Central memory CD8-positive, alpha-beta T cell (primary cell): ENCODE measurements at places on chromosomes 7 and 10.
A peak's percentile ranks its signal among the peaks of the same experiment; 100 is the strongest.

GRCh38 chr10:104589431-104589830 is 51.7 kb upstream of the SORCS3 start:
- DNase-seq: no peak

GRCh38 chr7:20111821-20112542 is 105.2 kb downstream of the MACC1 start:
- no peak for DNase-seq

- peak; percentile 14 for DNase-seq
Measured at GRCh38 chr10:99993701-99994689, 15.8 kb downstream of the DNMBP start.

DNA sequence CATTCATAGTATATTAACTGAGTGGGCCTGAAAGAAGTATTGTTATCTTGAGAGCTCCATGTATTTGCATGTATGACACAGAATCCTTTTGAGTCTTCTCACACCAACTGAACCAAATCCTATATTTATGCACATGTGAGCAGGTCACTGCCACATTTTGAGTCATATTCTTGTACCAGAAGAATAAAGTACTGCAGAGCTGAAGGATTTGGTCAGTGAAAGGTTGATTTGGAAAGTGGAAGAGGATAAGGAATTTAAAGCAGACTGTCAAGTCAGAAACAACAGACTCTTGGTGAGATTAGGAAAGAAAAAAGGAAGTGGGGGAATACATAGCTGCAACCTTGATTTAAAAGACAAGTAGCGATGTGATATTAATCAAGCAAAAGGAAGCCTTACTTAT is 121.8 kb downstream of the ARID5B start:
- DNase-seq: no peak

DNA sequence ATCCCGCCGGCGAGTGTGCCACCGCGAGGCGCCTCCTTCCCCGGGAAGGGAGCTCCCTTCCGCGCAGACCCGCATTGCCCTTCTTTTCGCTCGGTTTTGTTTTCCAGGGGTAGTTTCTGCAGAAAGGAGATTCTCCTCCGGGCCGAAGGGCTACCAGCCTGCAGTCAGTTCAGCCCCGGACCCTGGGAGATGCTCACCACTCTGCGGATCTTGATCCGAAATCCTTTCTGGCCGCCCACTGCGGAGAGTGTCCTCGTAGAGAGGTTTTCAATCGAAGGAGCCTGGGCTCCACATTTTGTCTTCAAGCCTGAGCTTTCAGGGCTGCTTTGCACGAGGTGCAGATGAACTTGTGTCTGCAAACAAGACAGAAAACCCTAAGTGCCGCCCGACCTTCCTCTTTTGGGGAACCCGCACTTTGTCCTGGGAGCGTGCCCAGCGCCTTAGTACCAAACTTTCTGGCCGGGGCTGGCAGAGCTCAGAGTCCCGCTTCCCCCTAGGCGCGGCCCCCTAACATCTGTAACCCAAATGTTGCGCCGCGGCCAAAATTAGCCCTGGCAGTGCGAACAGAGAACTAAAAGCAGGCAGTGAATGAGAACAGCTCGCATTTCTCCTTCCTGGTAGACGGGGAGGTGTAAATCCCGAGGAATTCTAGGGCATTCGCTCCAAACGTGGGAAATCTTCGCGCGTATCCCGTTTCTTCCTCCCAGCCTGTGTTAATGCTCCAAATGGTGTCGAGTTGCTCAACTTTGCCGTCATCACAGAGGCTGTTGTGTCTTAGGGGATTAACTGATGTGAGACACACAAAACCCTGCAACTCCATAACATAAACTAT is 6.7 kb upstream of the EN2 start:
- DNase-seq: no peak

- DNase-seq: no peak
Measured at GRCh38 chr7:125845686-125846085, 916.1 kb upstream of the POT1 start.

- no peak for DNase-seq
Measured at GRCh38 chr7:151514461-151515275, 5.0 kb downstream of the RHEB start.

DNA sequence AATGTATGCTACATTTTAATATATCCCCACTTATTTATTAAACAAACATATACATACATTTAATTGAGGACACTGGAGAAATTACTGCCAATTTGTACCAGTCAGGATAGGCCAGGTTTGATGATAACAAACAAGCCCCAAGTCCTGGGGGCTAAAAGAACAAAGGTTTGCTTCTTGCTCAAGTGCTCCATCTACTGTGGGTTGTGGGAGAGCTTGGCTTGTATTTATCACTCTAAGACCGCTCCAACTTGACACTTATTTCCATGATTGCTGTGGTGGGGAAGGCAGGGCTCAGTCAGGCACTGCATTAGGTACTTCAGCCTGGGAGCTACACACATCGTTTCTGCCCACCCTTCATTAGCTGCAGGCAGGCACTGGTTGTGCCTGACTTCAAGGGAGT is 136.6 kb upstream of the ZNF32 start:
- DNase-seq: no peak

- no peak for DNase-seq
Measured at GRCh38 chr10:120420421-120420820, 36.6 kb upstream of the PLPP4 start.

DNA sequence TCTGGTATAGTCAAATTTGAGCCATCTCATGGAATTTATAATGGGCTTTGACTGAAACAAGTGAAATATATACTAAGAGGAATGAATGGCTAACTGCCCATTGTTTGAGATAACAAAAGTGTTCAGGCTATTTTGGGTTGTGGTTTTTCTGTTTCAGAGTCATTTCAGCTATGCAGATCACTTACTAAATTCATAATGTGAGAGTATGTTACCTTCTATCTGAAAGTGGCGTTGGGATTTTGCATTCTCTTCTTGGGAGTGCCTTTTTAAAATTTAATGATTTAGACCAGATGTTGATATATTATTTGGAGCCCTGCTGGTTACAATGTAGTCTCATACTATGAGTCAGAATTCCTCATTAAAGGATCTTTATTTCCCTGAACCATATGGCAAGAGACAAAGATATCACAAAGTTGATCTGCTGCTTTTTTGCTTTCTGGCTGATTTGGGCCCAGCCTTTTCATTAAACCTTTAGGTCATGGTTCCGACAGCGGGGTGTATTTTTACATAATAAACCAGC is 10.4 kb downstream of the VCL start:
- no peak for DNase-seq

DNA sequence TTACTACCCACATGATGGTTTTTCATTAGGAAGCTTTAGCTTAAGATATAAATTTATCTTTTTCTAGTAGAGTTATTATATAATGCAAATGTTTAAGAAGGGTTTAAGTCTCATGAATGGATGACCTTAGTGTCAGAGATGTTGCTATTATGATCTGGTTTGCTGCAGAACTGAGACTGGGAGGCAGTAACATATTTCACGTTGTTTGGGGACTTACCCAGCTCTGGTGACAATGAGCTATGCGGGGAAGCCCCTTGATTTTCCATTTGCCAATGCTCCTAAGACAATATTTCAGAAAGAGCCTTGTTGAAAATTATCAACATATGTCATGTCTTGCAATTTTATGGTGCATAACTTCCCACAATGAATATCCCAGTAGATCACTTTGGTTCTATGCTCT is 754.6 kb downstream of the REEP3 start:
- no peak for DNase-seq

DNA sequence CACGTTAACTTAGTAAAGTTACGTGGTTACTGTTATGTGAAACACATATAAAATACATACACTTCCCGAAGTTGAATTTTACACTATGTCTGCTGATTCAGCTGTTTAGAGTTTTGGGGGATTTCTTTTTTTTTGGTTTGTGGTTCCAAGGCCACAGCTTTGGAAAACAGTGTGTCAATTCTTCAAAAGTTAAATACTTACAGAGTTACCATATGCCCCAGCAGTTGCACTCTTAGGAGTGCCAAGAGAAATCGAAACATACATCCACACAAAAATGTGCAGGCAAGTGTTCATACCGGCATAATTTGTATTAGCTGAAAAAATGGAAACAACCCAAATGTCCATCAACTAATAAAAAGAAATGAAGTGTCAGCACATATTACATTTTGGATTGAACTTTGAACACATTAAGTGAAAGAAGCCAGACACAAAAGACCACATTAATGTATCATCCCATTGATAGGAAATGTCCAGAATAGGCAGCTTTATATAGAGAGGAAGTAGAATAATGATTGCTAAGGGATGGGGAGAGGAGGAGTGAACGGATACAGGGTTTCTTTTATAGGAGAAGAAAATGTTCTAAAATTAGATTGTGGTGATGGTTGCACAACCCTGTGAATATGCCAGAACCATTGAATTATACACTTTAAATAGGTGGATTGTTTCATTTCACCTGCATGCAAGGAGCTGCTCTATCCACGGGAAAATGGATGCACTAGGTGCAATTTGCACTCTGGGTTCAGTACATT is 17.6 kb downstream of the APBB1IP start:
- no peak for DNase-seq

- no peak for DNase-seq
Measured at GRCh38 chr10:4984971-4985594, 18.6 kb downstream of the AKR1C2 start.

DNA sequence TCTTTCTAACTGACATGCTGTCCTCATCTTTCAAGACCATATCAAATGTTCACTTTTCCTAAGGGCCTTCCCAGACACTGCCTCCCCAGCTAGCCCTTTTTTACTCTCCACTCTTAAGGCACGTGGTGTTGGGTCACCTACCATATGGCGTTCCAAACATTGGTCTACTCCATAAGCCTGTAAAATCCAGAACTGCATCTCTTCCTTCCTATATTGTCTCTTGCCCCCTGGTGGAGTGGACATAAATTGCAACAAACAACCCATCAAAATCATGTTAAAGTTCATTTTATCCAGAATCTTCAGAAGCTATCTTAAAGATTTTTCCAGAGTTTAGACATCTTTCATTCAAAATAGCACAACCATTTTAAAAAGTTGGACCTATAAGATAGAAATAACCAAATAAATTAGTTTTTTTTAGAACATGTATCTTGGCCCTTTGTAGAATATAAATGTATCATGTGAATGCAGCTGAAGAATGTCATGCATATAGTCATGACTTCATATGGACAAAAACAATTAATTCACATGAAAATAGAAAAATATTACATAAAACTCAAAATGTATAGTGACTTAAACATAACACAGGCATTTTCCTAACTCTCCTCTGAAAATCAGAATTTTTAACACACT is 180.6 kb upstream of the CHRM2 start:
- no peak for DNase-seq

- DNase-seq: no peak
Measured at GRCh38 chr10:1187855-1188557, 131.8 kb downstream of the WDR37 start.

DNA sequence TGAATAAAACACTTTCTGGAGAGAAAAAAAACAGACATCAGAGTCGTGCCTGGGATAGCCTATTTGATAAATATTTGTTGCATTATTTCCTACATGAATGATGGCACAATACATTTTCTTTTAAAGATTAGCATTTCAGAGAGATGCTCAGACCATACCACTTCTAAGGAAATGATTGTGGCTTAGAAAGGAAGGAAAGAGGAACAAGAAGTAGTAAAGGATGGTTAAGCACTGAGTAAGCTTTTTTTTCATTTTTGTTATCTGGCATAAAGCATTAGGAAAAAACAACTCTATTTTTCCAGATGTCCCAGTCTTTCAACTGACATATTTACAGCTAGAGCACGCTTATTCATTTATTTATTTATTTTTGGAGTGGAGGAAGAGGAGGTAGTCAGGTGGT is 258.8 kb upstream of the TEX47 start:
- no peak for DNase-seq

GRCh38 chr7:158053183-158053915 is 534.3 kb downstream of the PTPRN2 start:
- DNase-seq: no peak

GRCh38 chr7:14048889-14049288 is 59.4 kb upstream of the ETV1 start:
- no peak for DNase-seq

DNA sequence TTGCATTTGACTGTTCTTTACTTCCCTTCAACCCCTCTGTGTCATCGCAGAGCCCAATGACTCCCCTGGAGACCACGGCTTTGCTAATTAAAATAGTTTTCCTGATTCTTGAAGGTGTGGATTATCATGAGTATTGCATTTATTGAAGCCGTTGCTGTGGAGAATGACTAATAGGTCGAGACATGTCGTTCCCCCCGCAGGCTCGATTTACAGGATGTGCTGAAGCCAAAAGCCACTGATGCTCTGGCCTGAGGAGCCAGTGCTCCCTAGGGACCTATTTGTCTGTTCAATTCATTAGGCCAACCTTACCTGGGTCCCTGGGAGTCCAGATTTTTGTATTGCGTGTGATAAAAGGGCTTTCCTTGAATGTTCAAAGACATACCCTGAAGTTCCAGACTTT is 102.3 kb downstream of the NPTX2 start:
- no peak for DNase-seq

DNA sequence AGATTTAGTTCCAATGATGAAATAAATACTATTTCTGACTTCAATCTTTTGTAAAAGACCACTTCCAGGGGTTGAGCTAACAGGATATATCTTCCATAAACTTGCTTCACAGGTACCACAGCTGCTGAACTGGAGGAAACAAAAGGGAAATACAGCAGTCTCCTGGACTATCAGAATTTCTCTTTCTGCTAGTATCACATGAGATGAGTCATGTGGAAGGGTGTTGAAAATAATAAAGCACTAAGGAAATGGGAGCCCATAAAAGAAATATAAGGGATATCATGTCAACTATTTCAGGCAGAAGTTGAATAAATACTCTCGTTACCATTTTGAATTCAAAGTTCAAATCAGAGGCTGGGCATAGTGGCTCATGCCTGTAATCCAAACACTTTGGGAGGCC is 250.3 kb upstream of the NFE2L3 start:
- DNase-seq: no peak

- no peak for DNase-seq
Measured at GRCh38 chr10:89952751-89953150, 251.4 kb downstream of the KIF20B start.

GRCh38 chr7:164882-165660 is 27.3 kb upstream of the FAM20C start:
- DNase-seq: no peak

GRCh38 chr7:107939573-107940489 is 48.8 kb downstream of the DLD start:
- DNase-seq: no peak

- no peak for DNase-seq
Measured at GRCh38 chr7:112080978-112081377, 125.2 kb downstream of the DOCK4 start.

DNA sequence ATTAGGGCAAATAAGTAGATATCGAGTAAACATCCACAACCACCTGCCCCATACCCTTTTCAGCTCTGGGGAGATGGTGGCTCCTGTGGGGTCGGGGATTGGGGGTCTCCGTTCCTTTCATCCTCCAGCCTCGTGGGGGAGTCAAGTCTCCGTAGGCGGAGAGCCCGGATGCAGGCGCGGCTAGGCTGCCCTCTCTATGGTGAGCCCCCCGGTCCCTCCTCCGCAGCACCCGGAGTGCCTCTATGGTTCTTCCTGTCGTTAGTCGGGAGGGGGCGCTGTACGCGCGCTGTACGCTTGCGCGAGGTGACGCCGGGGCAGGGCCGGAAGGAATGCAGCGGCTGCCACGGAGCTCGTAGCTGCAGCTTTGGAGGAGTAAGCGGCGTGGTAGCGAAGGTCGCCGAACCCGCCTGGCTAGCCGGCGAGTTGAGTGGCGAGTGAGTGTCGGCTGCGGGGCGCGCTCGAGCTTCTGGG is 14.8 kb upstream of the MMD2 start:
- peak; percentile 92 for DNase-seq
